Stimulated activated CD4-positive, alpha-beta T cell treated with anti-CD3 and anti-CD28 coated beads, Interleukin-2, amount 100 ng/mL, for 24 hours (primary cell): ENCODE measurements at places on chromosomes 1 and 21.

DNA sequence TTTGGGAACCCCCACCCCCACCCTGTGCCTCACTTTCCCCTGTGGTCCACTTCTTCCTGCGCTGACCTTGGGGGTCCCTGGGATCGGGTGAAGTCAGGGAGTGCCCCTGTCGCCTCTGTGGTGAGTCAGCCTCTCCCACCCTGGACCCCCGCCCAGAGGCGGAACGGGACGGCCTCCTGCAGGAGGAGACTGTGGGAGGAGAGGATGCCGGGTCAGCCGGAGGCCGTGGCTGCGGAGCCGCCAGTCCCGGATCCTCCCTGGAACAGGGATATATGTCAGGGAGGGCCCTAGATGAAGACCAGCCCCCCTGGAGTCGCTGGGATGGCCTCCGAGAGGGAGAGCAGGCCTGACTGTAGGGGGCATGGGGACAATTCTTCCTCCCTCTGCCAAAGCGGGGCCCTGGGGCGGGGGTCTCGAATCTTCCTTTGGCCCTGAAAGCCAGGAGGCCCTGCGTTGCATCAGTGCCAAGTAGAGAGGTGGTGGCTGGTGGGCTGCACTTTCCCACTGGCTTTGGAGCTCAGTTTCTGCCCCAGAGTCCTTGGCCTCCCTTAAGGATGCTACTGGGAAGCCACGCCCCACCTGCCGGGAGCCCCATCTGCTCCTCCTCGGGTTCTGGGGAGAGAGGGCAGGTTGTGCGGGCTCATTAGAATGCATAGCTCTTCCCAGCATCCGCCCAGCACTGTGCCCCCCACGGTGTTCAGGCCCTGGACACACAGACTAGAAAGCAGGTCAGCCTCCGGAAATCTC, 930 bp downstream of the ARHGEF10L start:
- no peak for DNase-seq

DNA sequence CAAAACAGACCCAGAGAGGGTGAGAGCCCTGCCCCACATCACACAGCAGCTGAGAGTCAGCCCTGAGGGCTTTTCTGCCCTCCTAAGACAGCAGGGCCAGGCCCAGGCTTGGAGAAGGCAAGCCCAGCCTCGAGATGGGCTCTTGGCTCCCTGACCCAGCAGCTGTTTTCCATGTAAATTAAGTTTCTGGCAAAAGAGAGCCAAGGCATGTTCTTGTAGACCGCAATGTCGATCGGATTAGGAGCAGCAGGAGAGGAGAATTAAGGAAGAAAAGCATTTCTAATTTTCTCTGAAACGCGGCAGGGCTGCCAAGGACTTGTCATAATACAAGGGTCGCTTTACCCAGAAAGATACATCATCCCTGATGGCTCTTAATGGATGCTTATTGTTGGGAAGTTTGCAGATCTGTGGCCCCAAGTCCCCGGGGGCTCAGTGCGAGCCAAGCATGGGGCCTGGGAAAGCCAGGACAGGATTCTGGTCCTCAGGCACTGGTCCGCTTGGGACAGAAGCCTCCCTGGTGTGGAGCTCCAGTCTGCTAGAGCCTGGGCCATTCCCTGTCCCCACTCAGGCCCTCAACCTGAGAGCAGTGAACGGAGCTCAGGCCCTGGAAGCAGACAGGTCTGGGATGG, 62.8 kb downstream of the DMRTB1 start:
- no peak for DNase-seq

- no peak for DNase-seq
Observed at GRCh38 chr21:42864815-42865775, 14.2 kb downstream of the WDR4 start.

DNA sequence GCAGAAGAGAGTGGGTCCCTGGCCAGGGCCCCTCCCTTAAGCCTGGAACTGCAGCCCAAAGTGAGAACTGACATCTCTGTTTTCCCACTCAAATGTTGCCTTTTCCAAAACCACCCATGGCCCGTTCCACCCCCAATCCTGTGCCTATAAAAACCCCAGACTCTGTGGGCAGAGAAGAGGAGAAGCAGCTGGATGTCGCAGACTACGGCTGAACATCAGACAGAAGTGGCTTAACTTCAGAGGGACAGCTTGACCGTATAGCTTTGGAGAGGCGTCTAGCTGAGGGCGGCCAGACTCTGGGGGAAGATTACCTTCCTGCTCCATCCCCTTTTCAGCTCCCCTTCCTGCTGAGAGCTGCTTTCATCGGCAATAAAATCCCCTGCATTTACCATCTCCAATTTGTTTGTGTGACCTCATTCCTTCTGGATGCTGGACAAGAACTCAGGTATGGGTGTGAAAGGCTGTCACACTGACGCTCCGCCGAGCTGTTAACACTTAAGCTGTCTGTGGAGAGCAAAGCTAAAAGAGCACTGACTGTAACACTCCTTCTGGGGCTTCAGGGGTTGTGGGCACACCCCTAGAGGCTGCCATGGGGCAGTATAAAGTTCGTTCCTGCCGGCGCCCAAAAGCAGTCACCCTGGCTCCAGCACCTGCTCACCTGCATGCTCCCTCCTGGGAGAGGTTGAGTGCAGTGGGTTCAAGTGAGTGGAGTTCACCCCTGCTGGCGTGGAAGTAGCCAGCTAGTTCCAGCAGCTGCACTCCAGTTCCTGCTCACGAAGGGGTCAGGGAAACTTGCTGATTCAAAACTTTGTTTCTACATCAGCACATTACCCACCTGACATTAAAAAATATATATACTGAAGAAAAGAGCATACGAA, 19.6 kb upstream of the ERO1B start:
- DNase-seq, result no peak

GRCh38 chr21:39055167-39055767, 128.0 kb downstream of the PSMG1 start:
- DNase-seq, result no peak

- peak; percentile 46 for DNase-seq
Observed at GRCh38 chr1:225881081-225881958, 860 bp downstream of the TMEM63A start.

- no peak for DNase-seq
Observed at GRCh38 chr1:209685821-209686220, 10.6 kb downstream of the G0S2 start.

GRCh38 chr1:11777658-11778322, 15.8 kb downstream of the C1orf167 start:
- no peak for DNase-seq

DNA sequence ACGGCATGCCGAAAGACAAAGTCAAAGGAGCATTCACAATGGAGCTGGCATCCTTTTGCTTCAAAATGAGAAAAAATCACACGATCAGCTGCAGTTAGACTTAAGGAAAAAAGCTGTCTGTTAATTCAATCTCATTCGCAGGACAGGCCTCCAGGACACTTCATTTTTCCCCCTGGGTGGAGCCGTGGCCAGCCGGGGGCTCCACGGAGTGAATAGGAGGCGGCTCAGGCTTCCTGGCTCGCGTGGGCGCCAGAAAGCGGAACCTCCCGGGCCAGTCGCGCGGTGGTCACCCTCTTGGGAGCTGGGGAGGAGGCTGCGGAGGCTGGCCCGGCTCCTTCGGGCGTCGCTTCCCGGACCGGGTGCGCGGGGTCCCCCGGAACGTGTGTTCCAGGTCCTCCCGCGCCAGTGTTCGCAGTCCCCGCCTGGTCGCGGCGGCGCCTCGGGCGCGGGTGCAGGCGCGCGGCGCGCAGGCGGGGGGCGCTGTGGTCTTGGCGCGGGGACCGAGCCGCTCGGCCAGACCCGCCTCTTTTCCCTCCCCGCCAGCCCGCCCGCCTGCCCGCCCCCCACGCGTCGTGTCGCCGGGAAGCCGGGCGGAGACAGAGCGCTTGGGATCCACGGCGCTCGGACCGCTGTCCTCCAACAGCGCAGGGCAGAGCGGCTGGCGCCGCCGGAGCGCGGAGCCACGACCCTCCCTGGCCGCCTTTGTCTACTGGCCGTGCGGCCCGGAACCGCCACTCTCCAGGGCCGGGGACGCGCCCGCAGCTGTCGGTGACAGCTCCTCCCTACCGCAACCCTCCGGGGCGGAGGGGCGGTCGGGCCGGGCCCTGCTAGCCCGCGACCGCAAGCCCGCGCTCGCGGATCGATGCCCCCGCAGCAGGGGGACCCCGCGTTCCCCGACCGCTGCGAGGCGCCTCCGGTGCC, at the start of gene RHOU:
Gene RHOU (plus strand): TSS at position 599 of the 921 bp plus-strand sequence. CDS start 264 bp downstream, at position 863.
- DNase-seq, result peak; percentile 76

GRCh38 chr1:172778456-172779455, 119.9 kb downstream of the FASLG start:
- no peak for DNase-seq

DNA sequence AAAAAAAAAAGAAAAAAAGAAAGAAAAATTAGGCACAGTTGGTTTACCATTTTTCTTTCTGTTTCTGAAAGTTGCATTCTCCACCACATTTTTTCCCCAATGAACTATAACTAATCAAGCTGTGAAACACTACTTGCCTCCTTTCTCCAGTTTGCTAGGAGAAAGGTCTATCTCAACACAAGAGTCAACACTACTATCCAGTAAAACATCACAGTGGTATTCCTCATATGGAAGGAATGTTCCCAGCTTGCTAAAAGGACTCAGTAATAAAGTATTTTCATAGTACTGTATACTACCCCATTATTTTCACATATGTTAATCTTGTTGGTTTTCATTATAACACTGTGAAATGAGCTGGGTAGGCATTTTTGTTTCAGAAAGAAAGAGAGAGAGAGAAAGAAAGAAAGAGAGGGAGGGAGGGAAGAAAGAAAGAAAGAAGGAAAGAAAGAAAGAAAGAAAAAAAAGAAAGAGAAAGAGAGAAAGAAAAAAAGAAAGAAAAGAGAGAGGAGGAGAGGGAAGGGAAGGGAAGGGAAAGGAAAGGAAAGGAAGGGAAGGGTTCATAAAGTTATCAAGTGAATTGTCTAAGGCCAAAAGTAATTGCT, 7.9 kb downstream of the PTGER3 start:
- no peak for DNase-seq

- no peak for DNase-seq
Observed at GRCh38 chr1:100791586-100791985, 72.0 kb downstream of the VCAM1 start.

GRCh38 chr21:34203851-34204420, 130.6 kb downstream of the MRPS6 start:
- no peak for DNase-seq

GRCh38 chr21:28991861-28992525, 684 bp downstream of the LTN1 start:
- DNase-seq, result no peak

DNA sequence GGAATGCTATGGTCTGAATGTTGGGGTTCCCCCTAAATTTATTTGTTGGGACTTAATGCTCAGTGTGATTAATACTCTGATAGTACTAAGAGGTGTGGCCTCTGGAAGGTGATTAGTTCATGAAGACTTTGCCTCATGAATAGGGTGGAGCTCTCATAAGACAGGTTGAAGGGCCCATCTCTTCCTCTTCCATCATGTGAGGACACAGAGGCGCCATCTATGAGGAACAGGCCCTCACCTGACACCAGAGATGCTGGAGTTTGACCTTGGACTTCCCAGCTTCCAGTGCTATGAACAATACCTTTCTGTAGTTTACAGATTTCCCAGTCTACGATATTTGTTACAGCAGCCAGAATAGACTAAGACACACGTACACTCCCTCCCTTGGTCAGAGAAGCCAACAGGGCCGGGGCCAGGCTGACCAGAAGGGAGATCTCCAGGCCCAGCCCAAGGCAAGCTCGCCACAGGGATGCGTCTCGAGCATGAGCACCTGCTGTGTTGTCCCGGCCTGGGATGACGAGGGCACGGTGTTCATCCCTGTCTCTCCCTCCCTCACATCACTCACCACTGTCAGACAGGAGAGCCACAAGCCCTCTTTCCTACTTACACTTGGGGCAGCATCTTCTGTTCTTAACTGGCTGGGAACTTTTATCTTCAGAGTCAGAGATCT, 4.7 kb upstream of the ABCG1 start:
- DNase-seq, result no peak

DNA sequence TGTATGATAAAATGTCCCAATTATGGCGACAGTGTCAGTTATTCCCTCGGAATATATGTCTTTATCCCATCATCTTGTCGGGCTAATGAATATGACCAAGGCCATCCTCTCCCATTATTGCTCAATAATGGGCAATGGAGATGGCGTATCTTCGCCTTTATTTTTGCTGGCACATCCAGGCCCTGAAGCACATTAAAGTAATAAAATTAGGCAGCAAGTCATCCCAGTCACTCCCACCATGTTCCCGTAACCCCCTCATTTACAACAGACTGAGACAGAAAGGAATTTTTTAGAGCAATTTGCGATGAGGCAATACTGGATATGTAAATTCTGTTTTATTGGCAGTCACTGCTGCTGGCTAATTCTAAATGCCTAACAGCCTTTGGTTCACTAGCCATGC, 35.3 kb downstream of the CLIC6 start:
- no peak for DNase-seq

DNA sequence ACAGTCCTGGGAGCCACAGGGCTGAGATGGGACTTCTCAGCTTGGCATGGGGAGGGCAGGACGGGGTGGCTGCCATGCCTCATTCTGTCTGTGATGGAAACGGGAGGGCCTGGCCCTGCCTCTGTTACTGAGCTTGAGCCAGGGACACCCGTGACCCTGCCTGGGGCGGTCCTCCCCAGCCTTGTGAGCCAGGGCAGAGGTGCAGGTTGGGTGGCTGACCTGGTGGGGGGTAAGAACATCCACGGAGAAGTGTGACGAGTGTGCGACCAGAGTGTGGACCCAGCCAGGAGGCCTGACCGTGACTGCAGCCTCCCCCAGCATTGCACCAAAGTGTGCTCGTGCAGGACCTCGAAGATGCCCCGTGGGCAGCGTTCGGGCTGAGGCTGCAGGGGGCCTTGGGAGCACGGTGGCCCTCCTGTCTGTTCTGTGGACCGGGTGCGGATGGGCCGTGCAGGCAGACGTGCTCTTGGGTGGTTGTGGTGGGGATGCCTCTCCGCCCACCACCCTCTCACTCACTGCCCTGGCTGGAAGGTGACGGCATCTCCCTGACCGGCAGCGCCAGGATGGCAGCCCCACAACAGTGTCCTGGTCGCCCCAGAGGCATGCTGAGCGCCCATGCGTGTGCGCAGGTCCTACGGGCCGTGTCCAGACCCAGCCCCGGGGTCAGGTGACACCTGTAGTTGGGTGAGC, 45.4 kb downstream of the SKI start:
- no peak for DNase-seq

DNA sequence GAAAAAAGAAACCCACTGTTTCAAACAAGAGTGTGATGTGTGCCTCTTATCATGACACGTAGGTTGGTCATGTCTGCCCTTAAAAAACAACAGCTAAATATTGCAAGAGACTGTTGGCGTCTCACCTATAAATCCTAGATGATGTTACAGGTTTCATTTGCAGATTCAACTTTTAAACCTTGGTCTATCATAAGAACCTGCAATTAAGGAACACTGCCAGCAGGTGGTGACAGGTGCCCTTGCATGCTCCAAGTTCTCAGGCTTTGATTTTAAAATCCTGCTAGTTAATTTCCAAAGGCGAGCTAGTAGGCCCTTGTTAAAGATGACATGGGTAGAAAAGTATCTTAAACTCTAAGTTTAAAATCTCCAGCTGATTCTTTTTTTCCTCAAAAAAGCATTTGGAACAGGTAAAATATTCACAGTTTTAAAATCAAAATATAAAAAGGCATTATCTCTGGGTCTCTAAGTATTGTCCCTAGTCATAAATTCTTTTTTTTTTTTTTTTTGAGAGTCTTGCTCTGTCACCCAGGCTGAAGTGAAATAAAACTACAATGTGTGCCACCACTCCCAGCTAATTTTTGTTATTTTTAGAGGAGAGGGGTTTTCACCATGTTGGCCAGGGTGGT, 39.1 kb downstream of the CLSTN1 start:
- peak; percentile 68 for DNase-seq

GRCh38 chr1:165910764-165911421, 83.5 kb downstream of the UCK2 start:
- no peak for DNase-seq
